ENCODE measurements at places on chromosomes 7 and 10.

GRCh38 chr7:46145412-46145811 is 224.3 kb upstream of the IGFBP3 start:
- no peak for DNase-seq

GRCh38 chr7:72032934-72033333 is 379.2 kb downstream of the CALN1 start:
- DNase-seq, result no peak

GRCh38 chr10:14601326-14601725 is 173.4 kb downstream of the FAM107B start:
- no peak for DNase-seq

- DNase-seq, result no peak
Observed at GRCh38 chr10:131168238-131168875, 143.2 kb downstream of the TCERG1L start.

Data from activated CD4-positive, alpha-beta T cell treated with anti-CD3 and anti-CD28 coated beads, Interleukin-2, Interleukin-4, amounts not matched to agents 100 ng/mL and 50 ng/mL, durations not matched to agents 16 hours and 8 hours (primary cell).